NCI-H1417 treated with DMSO at 0.1 percent for 48 hours (cell line): ENCODE measurements at places on chromosomes 16 and 17.

- peak; percentile 33 for DNase-seq
Observed at GRCh38 chr16:87780385-87780989, 14.7 kb upstream of the KLHDC4 start.

DNA sequence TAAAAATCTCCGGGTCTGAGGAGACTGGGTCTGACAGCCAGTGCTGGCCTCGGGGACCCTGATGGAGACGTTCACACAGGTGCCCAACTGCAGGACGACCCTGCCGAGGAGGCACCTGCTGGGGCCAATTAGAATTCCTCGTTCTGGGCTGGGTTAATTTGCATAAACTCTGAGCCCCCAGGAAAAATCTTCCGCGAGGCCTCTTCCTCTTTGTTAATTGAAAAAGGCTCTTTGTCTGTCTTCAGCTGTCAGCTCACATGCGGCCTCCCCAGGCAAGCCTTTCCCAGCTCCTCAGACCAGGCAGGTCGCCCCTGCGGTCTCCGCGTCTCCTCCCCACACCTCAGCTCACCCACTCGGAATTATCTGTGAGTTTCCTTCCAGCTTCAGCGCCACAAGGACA, 400.2 kb downstream of the SEC14L1 start:
- DNase-seq: no peak

DNA sequence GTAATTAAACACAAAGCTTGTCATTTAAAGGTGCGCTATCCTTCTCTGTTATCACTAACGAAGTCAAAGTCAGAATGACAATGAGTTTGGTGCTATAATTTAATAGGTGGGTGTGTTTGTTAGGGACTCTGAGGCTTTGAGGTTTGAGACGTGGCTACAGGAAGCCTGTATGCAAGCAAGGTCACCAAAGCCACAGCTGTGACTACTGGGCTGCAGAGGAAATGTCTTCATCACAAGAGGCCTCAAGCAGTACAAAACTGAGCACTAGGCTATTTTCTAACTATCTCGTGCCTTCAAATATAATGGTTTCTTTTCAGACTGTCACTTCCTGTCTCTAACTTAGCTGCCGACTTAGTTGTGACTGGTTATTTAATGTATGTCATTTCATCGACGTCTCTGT, 141.2 kb downstream of the AATF start:
- DNase-seq: no peak

DNA sequence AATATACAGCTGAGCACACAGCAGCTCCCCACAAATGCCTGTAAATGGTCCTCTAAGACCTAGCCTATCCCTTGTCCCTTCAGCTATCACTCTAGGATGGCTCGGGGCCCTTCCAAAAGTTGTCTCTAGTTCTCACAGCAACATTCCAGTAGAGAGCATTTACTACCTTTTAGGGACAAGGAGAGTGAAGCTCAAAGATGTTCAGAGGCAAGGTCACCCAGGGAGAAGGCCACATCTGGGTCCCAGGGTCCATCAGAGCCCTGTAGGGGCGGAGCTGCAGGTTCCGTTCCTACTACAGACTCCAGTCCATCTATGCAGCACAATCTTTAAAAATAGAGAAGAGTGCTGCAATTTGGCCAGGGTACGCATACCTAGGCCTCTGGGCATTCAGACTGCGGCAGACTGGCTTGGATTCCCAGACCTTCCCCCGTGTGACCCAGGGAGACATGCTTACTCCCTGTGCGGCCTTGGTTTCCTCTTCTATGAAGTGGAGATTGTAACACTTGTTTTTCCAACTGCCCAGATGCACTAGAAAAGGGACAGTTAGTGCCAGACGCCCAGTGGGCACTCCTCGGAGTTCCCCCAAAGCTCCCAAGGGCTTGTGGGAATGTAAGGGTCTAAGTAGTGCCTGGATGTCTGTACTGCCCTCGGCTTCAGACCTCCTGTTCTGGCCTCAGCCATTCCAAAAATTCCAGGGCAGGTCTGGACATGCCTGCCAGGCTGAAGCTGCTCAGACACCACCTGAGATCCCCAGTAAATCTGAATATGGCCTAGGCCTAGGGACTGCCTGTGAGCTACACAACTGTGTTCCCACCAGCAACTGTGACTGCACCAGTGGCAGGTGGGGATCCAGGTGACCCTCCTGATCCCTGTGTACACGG, 2.5 kb downstream of the SLC12A4 start:
- DNase-seq: no peak

DNA sequence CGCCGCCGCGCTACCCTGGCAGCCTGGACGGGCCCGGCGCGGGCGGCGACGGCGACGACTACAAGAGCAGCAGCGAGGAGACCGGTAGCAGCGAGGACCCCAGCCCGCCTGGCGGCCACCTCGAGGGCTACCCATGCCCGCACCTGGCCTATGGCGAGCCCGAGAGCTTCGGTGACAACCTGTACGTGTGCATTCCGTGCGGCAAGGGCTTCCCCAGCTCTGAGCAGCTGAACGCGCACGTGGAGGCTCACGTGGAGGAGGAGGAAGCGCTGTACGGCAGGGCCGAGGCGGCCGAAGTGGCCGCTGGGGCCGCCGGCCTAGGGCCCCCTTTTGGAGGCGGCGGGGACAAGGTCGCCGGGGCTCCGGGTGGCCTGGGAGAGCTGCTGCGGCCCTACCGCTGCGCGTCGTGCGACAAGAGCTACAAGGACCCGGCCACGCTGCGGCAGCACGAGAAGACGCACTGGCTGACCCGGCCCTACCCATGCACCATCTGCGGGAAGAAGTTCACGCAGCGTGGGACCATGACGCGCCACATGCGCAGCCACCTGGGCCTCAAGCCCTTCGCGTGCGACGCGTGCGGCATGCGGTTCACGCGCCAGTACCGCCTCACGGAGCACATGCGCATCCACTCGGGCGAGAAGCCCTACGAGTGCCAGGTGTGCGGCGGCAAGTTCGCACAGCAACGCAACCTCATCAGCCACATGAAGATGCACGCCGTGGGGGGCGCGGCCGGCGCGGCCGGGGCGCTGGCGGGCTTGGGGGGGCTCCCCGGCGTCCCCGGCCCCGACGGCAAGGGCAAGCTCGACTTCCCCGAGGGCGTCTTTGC, 3.1 kb downstream of the HIC1 start:
- no peak for DNase-seq

GRCh38 chr17:38559051-38559879, 46.5 kb downstream of the SRCIN1 start:
- DNase-seq: peak; percentile 52
